ENCODE measurements at places on chromosomes 2 and 18. TPM values are rescaled to one million over a fixed set of nuclear protein-coding genes. Genes with fewer than 3 reads are reported as not detected.

The SMYD5 gene
- 25.3 TPM for total RNA-seq

The GAD1 gene
- not detected for total RNA-seq

The ABCG8 gene
- total RNA-seq = not detected

The REG3A gene
- not detected for total RNA-seq

The TRIM54 gene
- total RNA-seq = not detected

The HOXD4 gene
- not detected for total RNA-seq

The PAX8 gene
- total RNA-seq = 1.2 TPM

The MEX3C gene
- total RNA-seq = 189 TPM

The TGOLN2 gene
- 190 TPM for total RNA-seq

The CNGA3 gene
- not detected for total RNA-seq

The BMP10 gene
- total RNA-seq = not detected

The ZNF512 gene
- 30.6 TPM for total RNA-seq

The GPR155 gene
- total RNA-seq = 3.6 TPM

The ZNF521 gene
- 0.19 TPM for total RNA-seq

The MYO5B gene
- 0.33 TPM for total RNA-seq

The KCNJ3 gene
- total RNA-seq = not detected

Measured in natural killer cell (primary cell).